ENCODE measurements at places on chromosomes 5 and 9. TPM values are rescaled to one million over a fixed set of nuclear protein-coding genes. Genes with fewer than 3 reads are reported as not detected.

The FLT4 gene
- 0.91 TPM for total RNA-seq

The SPAAR gene
- total RNA-seq = 0.25 TPM

The GLRA1 gene
- 0.64 TPM for total RNA-seq

The STKLD1 gene
- total RNA-seq = 3.5 TPM

The FCHSD1 gene
- total RNA-seq = 12.7 TPM

The ARSI gene
- total RNA-seq = 3.3 TPM

The MLANA gene
- total RNA-seq = 0.68 TPM

The ADRA1B gene
- total RNA-seq = not detected

- ATAC-seq = peak; percentile 67
These were observed 93.0 kb downstream of the THBS4 start for GRCh38 chr5:80128141-80128540.

DNA sequence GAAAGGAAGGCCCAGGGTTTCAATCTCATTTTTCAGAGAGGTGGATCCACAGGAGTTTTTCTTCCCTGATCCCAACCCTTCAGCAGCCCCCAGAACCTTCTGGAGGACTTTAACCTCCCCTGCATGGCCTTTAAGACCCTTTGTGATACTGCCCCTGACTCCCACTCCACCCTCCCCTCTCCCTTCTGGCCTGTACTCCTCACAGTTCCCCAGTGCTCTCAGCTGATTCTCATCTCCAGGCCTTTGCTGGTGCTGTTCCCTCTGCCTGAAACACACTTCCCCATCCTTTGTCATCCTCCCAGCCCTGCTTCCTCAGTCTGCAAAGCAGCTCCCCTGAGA, 18.5 kb downstream of the NEURL1B start:
- no peak for ATAC-seq

- ATAC-seq = no peak
These were observed 423.0 kb upstream of the BRINP1 start for GRCh38 chr9:119792242-119792641.

DNA sequence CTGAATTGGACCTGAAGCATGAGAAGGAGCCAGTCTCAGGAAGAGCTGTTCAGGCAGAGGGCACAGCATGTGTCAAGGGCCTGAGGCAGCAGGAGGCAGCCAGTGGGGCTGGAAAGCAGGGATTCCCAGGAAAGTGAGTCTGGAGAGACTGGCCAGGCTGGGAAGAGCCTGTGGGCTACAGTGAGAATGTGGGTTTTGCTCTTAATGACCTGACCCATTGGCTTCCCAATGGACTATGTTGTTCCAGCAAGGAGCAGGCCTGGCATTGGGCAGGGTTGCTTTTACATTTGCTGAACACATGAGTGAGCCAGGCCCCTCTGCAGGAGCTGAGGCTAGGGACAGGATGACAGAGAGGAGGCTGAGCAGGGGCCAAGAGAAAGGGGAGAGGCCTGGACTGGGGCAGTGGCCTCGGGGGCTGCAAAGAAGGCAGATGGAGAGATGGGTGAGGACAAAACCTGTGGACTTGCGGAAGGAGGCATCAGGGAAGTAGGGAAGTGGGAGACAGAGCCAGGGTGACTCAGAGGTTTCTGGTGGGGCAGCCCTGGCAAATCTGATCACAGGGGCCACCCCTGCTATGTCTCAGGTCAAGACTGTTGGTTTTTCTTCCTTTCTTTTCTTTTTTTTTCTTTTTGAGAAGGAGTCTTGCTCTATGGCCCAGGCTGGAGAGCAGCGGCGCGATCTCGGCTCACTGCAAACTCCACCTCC, 65.9 kb upstream of the NEK6 start:
- ATAC-seq = no peak

- no peak for ATAC-seq
These were observed 180.2 kb downstream of the FBXL17 start for GRCh38 chr5:108201721-108202120.

DNA sequence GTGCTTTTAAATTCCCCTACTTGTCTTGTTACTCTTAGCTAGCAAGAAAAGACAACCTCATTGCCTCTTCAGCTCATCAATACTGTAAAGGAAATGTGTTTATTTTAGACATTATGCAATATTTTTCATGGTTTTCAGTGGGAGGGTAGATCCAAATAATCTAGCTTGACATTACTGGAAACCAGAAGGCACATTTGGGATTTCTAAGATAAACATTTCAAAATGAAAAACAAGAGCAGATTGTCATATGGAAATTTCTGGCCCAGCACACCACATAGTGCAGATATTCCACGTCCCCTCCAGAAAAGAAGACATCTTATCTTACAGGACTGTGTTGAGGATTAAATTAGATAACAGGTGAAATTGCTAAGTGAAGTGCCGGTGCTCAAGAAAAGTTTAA, 296.9 kb downstream of the MSX2 start:
- ATAC-seq = no peak

DNA sequence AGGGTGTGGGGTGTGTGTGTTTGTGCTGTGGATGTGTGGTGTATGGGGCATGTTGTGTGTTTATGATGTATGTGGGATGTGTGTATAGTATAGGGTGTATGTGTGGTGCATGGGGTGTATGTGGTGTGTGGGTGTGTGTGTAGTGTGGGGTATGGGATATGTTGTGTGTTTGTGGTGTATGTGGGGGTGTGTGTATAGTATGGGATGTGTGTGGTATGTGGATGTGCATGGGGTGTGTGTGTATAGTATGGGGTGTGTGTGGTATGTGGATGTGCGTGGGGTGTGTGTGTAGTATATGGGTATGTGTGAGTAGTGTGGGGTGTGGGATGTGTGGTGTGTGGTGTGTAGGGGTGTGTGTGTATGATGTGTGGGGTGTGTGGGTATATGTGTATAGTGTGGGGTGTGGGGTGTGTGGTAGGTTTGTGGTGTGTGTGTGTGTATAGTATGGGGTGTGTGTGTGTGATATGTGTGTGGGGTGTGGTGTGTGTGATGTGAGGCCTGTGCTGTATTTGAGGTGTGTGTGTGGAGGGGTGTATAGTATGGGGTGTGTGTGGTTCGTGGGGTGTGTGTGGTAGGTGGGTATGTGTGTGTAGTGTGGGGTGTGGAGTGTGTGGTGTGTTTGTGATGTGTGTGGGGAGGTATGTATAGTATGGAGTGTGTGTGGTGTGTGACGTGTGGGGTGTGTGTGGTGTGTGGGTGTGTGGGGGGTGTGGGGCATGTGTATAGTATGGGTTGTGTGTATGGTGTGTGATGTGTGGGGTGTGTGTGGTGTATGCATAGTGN, 10.5 kb downstream of the ECSCR start:
- ATAC-seq = peak; percentile 16

- ATAC-seq = no peak
These were observed 252.4 kb upstream of the CCNH start for GRCh38 chr5:87665166-87665565.

GRCh38 chr5:113405530-113405929, 29.3 kb downstream of the TSSK1B start:
- ATAC-seq = no peak

DNA sequence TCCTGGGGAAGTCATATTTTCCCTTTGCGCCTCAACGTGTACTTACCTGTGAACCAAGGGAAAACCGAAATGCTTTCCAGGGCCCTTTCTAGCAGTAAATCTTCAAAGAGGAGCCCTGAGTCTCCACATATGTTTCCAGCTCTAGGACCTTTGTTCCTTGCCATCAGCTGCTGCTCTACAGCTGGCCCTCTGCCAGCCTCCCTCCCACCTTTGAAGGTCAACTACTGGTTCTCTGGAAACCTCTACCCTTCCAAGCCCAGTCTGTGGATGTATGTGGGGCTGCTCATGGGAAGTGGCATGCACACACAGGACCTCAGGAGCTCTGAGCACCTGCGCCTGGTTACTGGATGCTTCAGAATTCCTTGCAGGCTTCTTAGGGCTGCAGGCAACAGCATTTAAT, 117.2 kb downstream of the PSD2 start:
- ATAC-seq = no peak

DNA sequence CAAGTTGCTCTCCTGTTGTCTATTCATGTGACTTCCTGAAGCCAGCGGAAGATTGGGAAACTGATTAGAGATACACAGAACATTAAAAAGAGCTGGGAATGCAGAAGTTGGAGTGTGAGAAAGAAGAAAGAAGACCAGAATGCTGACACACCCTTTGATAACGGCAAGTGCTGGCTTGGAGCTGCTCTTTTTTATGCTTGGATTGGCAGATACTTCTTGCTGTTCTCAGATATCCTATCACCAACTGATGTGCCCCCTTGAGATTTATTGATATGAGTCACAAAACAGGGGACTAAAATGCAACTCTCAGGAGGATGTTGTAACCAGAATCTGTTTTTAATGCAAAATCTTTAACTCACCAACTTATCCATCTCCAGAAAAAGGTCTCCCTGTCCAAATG, 56.0 kb upstream of the ASTN2 start:
- no peak for ATAC-seq

- no peak for ATAC-seq
These were observed 24.7 kb upstream of the ACOT12 start for GRCh38 chr5:81418606-81419005.

GRCh38 chr5:33010846-33011245, 299.7 kb downstream of the NPR3 start:
- ATAC-seq = no peak

- ATAC-seq = no peak
These were observed 82.7 kb downstream of the ATP10B start for GRCh38 chr5:160769301-160769700.

GRCh38 chr5:141969783-141970771, 1.2 kb downstream of the RNF14 start:
- ATAC-seq = no peak

DNA sequence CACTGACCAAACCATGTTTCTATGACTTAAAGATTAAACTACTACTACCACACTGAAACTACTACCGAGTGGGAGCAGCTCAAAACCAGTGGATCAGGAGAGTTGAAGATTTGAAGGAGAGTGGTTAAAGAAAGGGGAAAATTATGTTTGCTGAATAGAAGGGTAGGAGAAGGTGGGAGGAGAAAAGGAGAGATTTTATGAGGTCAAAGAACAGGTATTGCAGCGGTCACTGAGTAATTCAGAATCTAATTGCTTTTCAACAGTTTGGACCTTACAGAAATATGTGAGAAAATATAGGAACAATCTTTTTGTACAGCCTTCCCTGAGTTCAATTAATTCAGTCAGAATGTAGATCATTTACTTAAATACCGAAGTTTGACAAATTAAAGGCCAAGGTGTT, 24.6 kb downstream of the EDIL3 start:
- ATAC-seq = no peak

- ATAC-seq = no peak
These were observed 1232.0 kb upstream of the CDH18 start for GRCh38 chr5:21219966-21220365.

- peak; percentile 74 for ATAC-seq
These were observed 1.9 kb upstream of the SQSTM1 start for GRCh38 chr5:179818746-179819295.

- ATAC-seq = no peak
These were observed 118.4 kb downstream of the MARCHF11 start for GRCh38 chr5:16061163-16061562.

DNA sequence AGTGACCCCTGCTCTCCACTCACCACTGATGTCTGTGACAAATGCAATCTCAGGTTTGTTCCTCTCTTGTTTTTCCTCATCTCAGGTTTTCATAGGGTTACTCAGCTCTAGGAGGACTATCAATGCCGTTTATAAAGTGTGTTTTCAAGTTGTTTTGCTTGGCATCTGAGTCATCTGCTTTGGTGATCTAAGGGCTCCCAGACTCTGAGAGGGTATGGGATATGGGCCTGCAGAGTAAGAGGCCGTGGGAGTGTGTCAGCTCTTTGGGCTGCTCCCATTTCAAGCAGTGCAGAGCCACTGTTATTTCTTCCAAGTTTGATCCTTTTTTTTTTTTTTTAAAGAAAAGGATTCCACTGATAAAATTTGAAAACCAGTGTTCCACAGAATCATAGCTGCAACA, 46.3 kb downstream of the NNT start:
- no peak for ATAC-seq

DNA sequence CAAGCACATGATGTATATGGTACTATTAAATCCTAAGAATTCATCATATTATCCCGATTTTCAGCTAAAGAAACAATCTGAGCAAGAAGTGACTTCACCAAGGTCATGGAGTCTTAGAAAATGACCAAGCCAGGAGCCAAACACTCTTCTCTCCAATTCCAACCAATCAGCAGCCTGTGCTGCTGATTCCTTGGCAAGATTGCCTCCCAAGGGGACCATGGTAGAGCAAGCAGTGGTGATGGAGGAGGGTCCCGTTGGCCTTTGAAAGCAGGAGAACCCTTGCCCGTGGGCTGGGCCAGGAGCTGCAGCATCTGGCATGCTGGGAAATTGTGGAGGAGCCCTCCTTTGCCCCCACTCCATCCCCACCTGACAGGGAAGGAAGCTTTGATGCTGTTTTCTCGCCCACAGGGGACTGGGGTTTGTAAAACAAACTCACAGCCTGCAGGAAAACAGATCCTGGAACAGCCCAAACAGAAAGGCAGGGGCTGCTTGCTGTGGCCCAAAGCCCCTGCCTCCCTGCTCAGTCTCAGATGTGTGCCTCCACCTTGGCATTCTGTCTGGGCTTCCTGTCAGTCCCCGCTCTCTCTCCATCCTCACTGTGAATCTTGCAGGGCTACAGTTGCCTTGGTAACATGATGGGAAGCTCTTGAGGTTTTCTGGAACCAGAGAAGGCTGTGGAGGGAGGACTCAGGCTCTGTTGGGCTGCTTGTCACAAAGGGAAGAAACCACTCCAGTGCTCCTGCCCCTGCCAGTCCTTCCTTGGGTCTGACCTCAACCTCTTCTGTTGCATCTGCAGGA, 70.8 kb upstream of the HSPA9 start:
- ATAC-seq = no peak

- no peak for ATAC-seq
These were observed 5.2 kb upstream of the ANXA6 start for GRCh38 chr5:151162776-151163175.

DNA sequence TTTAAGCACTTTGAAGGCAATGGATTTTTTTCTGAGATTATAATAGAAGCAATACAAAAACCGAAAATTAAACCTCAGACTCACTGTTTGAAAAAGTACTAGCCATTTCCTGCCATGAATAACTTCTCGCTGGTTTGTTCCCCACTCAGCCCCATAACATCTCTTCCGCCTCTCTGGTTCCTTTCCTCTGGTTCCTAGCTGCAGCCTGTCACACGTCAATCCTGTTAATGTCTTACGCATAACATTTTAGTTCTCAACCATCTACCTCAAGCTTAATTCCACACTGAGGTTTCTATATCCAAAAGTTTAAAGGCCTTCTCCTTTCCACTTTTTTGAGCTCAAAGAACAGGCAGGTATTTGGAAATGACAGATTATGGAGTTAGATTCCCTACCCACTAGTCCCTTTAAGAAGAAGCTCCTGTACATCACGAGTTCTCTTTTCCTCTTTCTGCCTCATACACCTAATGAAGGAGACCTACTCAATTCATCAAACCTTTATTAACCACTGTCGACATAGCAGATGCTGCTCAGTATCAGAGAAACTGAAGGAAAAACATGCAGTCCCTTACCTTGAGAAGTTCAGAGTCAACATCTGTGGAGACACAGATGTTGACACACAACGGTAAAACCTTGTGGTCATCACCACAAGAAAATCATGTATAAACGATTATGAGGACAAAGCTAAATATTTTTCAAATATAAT, 243.0 kb upstream of the PTGER4 start:
- ATAC-seq = no peak

GRCh38 chr9:86098824-86099700, at the start of gene GOLM1:
Gene GOLM1, minus strand, starts transcription at chr9:86099558. Its CDS starts 20,238 bp downstream, at chr9:86079320.
- peak; percentile 82 for ATAC-seq

- no peak for ATAC-seq
These were observed 89.3 kb upstream of the CER1 start for GRCh38 chr9:14811844-14812243.

All from motor neuron (in vitro differentiated cells).